Muscle of leg (tissue), 16 donors: ENCODE measurements at places on chromosomes 7 and 10.

- DNase-seq, result peak; percentile 24
Measured at GRCh38 chr7:47186316-47186715, 395.6 kb downstream of the TNS3 start.

DNA sequence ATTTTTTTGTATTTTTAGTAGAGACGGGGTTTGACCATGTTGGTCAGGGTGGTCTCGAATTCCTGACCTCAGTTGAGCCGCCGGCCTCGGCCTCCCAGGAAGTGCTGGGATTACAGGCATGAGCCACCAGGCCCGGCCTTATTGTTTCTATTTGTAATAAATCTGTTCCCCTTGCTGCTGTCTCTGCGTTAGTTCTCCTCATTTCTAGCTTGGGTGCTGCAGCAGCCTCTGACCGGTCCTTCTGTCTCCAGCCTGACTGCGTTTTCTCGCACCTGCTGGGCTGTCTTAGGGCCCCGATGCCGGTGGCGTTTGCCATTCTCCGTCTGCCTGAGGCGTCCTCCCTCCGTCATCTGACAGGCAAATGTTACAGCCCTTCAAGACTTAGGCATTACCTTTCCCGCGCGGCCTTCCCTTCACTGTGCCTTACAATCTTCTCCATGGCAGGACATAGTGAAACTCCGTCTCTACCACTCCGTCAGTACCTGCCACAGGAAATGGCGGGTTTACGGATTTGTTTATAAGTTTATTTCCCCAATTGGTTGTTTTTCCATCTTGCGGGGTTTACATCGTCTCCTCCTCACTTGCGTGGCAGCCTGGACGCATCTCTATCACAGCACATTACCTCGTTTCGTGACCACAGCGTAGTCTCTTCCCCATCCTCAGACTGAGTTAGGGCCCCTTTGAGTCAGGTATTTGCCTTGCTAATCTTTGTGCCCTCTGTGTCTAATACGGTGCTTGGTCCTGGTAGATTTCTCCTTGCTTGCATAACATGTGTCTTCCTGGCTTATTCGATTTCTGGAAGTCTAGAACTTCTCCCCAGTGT, 2.3 kb upstream of the GIMAP8 start:
- no peak for DNase-seq

- no peak for DNase-seq
Measured at GRCh38 chr10:79984851-79985250, 35.9 kb upstream of the SFTPD start.

DNA sequence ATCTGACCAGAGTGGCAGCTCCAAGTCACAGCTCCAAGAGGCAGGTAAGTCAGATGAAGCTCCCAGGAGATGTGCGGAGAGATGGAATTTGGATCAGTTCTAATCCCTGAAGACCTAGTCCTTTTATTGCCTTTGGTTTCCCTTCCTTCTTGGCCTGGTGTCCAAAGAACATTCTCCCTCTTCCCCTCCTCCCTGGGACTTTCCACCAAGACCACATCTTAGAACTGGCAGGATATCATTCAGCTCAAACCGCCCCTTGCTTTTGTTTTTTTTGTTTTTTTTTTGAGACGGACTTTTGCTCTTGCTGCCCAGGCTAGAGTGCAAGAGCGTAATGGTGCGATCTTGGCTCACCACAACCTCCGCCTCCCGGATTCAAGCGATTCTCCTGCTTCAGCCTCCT, 190.8 kb downstream of the GFRA1 start:
- DNase-seq, result peak; percentile 33

GRCh38 chr10:100468978-100469377, 6.2 kb downstream of the WNT8B start:
- no peak for DNase-seq

DNA sequence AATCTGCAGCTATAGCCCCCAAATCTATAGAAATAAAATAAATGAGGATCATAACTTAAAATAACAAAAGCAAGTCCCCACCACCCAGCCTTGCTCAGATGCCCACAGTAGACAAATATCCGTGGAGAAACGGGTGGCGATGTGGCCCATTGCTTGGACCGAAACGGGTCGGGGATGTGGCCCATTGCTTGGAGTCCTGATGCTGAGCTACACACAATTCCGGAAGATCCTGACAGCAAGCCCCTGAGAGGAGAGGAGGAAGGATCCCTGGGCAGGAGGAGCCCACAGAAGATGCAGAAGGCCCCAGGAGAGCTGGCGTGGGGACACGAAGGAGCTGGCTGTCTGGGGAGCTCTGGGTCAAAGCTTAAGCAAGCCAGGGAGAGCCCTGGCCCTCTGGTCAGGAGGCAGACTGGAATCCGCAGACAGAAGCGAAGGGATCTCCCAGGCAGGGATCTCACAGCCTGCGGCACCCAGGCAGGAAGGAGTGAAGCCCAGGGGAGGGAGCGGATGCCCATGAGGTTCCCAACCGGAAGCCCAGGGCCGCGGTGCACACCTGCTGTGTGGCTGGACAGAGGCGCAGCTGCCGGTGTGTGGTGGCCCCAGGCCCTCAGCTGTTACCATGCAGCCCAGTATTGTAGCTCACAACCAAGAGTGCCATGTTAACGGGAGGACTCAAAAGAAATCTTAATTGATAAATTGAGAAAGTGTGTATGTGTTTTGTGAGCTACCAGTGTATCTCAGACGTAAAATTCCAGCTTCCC, 138.8 kb downstream of the ADARB2 start:
- no peak for DNase-seq

GRCh38 chr7:317643-318405, 27.9 kb downstream of the FOXL3 start:
- DNase-seq, result no peak

DNA sequence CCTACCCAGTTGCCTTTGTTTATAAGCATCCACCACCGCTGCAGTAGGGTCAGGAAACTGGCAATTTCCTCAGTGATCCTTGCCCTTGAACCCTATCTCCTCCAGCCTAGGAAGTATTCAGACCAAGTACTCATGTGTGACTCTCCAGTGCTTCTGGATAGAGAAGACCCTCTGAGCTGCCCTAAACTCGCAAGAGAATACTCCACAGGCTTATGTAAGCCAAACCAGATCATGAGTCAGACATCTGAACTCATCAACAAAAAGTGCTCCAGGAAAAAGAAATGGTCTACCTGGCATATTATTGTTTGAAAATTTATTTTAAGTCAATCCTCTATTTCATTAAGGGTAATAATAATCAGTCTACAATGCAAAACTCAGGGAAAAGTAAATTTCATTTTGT, 101.3 kb downstream of the KAT6B start:
- DNase-seq, result no peak

- DNase-seq, result no peak
Measured at GRCh38 chr10:109880886-109881768, 42.2 kb downstream of the XPNPEP1 start.

- DNase-seq, result no peak
Measured at GRCh38 chr7:100170101-100170897, 1.9 kb upstream of the GAL3ST4 start.

DNA sequence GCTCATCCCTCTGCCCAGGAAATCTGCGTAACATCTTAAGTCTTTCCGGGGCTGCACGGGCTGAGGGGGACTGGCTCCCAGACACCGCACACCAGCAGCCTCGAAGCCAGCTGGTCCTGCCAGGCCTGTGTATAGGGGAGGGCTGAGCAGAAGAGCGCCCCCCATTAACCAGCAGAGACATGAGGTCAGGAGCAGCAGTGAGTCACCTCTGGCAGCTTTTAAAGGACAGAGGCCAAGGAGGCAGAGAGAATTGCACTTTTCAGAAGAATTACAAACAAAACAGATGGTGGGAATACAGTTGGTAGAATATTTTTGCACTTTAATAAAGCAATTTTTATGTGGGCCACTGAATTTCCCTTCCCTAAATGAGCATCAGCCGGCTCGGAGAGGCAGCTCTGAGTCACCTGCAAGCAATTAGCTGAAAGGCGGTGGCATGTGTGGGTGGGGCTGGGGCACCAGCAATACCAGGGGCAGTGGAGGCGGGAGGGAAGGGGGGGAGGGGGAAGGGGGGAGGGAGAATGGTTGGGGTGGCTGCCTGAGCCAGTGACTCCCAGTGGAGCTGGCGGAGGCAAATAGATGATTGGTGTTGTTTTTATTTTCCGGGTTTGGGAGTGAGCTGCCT, 39.1 kb downstream of the GOLGA7B start:
- no peak for DNase-seq

- DNase-seq, result peak; percentile 36
Measured at GRCh38 chr10:20004087-20004523, 187.9 kb downstream of the PLXDC2 start.

- no peak for DNase-seq
Measured at GRCh38 chr7:138483531-138483930, 23.5 kb downstream of the TRIM24 start.

DNA sequence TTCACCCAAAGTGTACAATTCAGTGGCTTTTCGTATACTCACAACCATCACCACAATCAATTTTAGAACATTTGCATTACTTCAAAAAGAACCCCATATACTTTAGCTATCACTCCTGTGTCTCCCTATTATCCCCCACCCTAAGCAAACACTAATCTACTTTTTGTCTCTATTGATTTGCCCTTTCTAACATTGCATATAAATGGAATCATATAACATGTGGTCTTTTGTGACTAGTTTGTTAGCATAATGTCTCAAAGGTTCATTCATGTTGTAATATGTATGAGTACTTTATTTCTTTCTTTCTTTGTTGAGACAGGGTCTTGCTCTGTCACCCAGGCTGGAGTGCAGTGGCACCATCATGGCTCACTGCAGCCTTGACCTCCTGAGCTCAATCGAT, 21.0 kb upstream of the DNAJC12 start:
- no peak for DNase-seq

DNA sequence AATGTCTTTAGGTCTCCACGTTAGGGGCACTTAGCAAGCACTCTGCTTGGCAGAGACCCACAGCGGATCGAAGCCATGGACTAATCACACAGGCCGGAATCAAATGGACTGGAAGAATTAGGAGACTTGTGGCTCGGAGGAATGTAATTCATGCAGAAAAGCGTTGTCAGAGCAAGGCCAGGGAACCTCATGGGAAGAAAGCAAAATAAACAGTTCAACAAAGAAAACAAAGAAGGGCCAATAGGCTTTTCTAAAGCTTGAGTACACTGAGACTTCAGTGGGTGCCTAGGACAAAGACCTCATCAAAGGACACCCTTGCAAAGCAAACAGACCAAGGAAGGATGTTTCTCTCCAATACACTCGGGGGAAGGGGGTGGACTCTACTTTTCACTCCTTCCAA, 171.1 kb downstream of the GLI3 start:
- no peak for DNase-seq

DNA sequence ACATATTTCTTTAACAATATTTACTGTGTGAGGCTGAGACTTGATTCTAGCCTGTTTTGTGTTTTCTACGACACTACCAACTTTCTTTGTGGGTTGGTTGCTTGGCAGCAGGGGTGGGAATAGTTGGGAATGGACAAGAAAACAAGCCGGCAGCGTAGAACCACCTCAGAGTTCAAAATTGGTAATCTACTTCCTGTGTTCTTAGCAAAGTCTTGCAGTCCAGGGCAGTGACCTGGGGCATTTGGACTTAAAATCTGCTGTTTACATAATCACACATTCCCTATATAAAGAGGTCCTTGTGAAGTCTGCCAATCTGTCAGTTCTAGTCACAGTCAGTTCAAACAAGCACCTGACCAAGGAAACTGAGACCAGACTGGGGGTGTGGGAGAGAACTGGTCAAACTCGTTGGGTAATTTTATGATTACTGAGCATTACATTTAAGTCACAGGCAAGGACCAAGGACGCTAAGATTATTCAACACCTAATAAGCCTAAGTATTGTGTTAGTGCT, 167.9 kb downstream of the CPEB3 start:
- no peak for DNase-seq

DNA sequence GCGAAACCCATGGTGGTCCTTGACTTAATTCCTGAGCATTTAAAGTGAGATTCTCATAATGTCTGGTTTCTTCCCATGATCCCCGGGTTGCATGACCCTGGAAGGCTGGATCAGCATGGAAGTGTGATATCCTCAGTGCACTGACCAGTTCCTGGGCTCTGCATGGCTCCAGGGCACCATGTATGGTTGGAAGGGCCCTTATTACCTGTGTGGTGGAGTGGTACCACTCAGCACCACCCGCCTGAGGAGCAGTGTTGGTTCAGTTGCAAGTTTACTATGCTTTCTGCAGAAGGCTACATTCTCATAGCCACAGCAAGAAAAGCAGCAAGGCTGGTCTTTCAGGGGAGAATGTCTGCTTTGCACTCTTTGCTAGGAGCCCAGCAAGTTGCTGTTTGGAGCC, 325.7 kb upstream of the MKI67 start:
- DNase-seq, result no peak

DNA sequence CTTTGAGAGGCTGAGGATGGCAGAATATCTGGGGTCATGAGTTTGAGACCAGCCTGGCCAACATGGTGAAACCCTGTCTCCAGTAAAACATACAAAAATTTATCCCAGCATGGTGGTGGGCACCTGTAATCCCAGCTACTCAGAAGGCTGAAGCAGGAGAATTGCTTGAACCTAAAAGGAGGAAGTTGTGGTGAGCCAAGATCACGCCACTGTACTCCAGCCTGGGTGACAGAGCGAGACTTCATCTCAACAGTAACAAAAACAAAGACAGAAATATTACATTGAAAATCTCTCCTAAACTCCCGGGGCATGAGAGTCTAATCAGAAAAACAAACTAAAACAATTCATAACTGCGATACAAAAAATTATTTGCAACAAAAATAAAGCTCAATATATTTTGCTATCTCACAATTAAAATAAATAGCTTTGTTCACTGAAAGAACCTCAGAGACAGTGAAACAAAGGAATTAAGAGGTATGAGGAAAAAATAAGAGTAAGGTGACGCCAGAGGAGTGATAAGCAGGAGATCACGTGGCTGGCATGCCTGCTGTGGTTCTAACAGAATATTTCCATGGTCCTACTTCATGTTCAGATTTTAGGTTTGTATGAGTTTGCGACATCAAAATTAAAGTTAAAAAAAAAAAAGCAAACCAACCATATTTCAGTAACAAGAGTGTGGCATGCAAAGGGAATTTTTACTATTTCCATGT, 527.7 kb upstream of the POM121L12 start:
- DNase-seq, result no peak

DNA sequence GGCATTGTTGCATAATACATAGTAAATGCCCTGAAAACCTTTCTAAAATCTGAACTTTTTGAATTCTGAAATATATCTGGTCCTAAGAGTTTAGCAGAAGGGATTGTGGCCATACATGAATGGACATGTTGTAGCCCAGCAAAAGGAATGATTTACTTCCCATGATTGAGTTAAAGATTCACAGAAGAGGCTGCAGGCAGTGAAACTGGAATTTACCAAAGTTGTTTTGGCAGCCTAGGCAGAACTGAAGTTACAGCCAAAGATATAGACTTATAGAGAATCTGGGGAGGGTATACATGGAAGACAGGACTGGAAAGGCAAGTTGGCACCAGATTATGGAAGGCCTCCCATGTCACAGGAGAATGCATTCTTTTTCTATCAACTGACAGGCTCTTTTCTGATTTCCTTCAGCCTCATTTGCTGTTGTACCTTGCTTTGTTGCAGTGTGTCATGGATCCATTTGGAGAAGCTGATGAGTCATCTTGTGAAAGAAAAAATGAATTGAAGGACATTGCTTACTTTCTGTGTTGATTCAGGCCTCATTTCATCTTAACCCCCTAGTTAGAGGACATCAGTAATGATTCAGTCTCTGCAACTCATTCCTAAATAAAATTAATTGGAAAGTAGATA, 356.2 kb upstream of the LRGUK start:
- no peak for DNase-seq

GRCh38 chr7:141478845-141479244, 72.4 kb upstream of the AGK start:
- no peak for DNase-seq

- no peak for DNase-seq
Measured at GRCh38 chr7:11957956-11958355, 126.0 kb upstream of the THSD7A start.

GRCh38 chr10:112835217-112835715, 114.8 kb upstream of the TCF7L2 start:
- peak; percentile 52 for DNase-seq

GRCh38 chr7:115406219-115406618, 484.3 kb downstream of the MDFIC start:
- no peak for DNase-seq
